Skeletal muscle tissue (tissue), 5 donors: ENCODE measurements at places on chromosomes 11 and 22. TPM values are rescaled to one million over a fixed set of nuclear protein-coding genes. Genes with fewer than 3 reads are reported as not detected.

FOSL1 gene
- not detected for total RNA-seq

WBP2NL gene
- 1.6 TPM for total RNA-seq

ADM2 gene
- under 0.01 TPM for total RNA-seq

MCM5 gene
- total RNA-seq = 25.1 TPM

APOBEC3C gene
- total RNA-seq = 1.6 TPM

USH1C gene
- not detected for total RNA-seq

RAB36 gene
- total RNA-seq = 0.52 TPM

TCN2 gene
- 5.2 TPM for total RNA-seq

HTR3A gene
- not detected for total RNA-seq

PEX16 gene
- total RNA-seq = 20.4 TPM

C11orf52 gene
- 0.52 TPM for total RNA-seq

MMP1 gene
- 0.52 TPM for total RNA-seq

CFAP300 gene
- total RNA-seq = 5.2 TPM

CASP1 gene
- 11.5 TPM for total RNA-seq

PANX2 gene
- total RNA-seq = not detected

PVALB gene
- 2.1 TPM for total RNA-seq

CARD18 gene
- total RNA-seq = not detected

CYB5R2 gene
- total RNA-seq = 2.6 TPM

KRTAP5-8 gene
- total RNA-seq = not detected

APOBEC3H gene
- not detected for total RNA-seq

SLC25A45 gene
- total RNA-seq = 3.7 TPM

BARX2 gene
- not detected for total RNA-seq

BCO2 gene
- 9.4 TPM for total RNA-seq

MRPL40 gene
- total RNA-seq = 34.4 TPM

MAJIN gene
- not detected for total RNA-seq

ST14 gene
- total RNA-seq = 0.52 TPM

BEST1 gene
- 2.1 TPM for total RNA-seq

PRRG4 gene
- under 0.01 TPM for total RNA-seq

CDPF1 gene
- total RNA-seq = 14.6 TPM

HMOX1 gene
- total RNA-seq = 14.6 TPM

PKNOX2 gene
- 6.8 TPM for total RNA-seq

PDE2A gene
- total RNA-seq = 12.0 TPM

CD59 gene
- 64.7 TPM for total RNA-seq

GLYAT gene
- not detected for total RNA-seq

APOA5 gene
- not detected for total RNA-seq

KIRREL3 gene
- total RNA-seq = under 0.01 TPM

DEFB131B gene
- total RNA-seq = not detected

NAP1L4 gene
- total RNA-seq = 148 TPM

LUZP2 gene
- total RNA-seq = 2.1 TPM

GLB1L3 gene
- total RNA-seq = not detected

PAX6 gene
- not detected for total RNA-seq

DDIAS gene
- total RNA-seq = 1.6 TPM

IFTAP gene
- total RNA-seq = 37.1 TPM

MUC15 gene
- not detected for total RNA-seq
